ENCODE measurements at places on chromosomes 2 and 18.

- DNase-seq, result no peak
Observed at GRCh38 chr2:107414376-107414775, 412.3 kb upstream of the RGPD4 start.

DNA sequence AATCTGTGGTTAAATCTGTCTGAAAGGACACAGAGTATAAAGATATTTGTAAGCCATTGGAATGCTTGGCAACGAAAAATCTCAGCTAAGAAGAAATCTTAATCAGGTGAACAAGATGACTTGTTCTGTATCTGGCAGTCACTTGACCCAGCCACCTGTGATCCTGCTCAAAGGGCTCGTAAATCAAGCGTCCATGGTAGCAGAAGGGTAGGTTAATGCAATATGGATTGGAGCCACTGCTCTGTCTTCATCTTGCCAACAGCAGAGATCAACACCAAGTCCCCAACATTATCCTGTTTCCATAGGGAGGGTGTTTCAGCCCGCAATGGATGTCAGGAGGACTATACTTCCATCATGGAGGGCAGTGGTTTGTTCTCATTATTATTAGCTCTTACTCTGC is 378.4 kb downstream of the CDH7 start:
- DNase-seq, result no peak

- no peak for DNase-seq
Observed at GRCh38 chr2:85378257-85378656, 23.7 kb downstream of the ELMOD3 start.

GRCh38 chr18:25962176-25962575 is 128.2 kb downstream of the SS18 start:
- DNase-seq, result no peak

DNA sequence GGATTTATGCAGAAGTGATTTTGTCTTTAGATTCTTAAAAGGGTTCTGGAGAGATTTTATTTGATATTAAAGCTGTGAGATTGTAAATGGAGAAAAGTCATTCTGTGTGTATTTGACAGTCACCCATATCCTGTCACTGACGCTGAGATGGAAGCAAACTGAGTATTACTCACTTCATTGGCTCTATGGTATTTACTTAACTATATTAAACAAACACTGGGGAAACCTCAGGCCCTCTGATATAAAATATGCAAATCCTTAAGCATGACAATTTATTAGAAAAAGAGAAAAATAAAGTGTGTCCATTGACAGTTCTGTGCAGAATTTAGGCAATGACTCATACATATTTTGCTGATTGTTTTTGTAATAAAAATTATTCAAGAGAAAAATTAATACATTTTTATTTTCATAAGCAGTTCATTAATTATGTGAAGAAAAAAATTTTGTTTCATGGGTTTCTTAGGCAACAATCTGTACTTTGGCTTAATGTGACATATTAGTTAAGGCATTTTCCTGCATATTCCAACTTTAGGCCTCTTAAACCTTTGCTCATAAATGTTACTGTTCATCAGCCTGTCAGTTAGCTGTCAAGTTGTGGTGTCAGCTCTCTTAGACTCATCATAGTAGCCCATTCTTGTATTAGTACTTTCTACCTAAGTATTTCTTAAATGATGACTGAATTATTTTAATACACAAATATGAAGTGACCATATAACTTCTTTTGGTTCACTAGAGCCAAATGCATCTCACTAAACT is 99.9 kb downstream of the PARD3B start:
- DNase-seq, result no peak

GRCh38 chr18:55861266-55861665 is 273.3 kb upstream of the TCF4 start:
- no peak for DNase-seq

DNA sequence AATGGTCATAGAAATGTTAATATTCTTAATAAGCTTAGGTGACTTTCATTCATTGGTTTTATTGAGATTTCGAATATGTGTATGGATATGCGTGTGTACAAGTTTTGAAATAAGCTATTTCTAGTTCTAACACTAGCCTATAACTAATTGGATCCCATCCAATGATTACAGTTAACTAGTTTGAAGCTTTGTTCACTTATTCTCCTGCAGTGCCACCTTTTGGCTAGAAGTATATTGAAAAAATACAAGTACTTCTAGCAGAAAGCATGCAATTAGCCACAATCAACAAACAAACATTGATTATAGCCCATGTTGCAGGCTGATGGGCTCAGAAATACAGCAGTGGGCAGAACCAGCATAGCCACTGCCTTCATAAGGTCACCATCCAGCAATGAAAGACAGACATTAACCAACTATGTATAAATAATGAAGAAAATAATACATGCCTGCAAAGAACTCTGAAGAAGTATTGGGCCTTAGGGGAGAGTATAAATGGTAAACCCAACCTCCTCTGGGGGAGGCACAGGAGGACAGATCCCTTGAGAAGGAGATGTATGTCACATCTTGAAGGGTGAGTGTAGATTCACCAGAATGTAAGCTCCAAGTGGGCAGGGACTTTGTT is 5.1 kb upstream of the PIEZO2 start:
- no peak for DNase-seq

GRCh38 chr2:151027151-151027550 is 234.5 kb downstream of the RBM43 start:
- no peak for DNase-seq

GRCh38 chr2:234650911-234651310 is 154.0 kb upstream of the ARL4C start:
- no peak for DNase-seq

GRCh38 chr2:239300871-239301735 is 99.7 kb downstream of the HDAC4 start:
- no peak for DNase-seq

DNA sequence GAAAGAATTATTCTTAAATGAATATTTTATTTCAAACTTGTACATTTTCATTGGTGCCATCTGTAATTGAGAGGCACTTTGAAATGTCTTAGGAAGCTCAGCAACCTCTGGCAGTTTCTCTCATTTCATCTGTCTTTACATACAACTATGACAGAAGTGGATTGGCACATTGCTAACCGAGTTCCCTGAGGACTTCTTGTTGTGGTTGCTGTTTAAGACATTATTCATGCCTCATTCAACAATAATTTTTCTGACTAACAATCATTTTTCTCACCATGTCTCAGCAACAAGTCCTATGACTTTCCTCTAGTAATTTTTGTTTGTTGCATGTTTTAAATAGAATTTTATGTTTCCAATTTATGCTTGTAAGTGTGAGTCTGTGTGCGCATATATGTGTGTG is 284.0 kb upstream of the CWC22 start:
- DNase-seq, result no peak

- no peak for DNase-seq
Observed at GRCh38 chr2:109529532-109530449, 84.0 kb downstream of the SEPTIN10 start.
